T-helper 2 cell treated with Interferon-gamma antibody and Interleukin-4, amounts not matched to agents 5 μg/mL and 100 μg/mL, for 36 hours (primary cell): ENCODE measurements at places on chromosomes 3 and 15.

DNA sequence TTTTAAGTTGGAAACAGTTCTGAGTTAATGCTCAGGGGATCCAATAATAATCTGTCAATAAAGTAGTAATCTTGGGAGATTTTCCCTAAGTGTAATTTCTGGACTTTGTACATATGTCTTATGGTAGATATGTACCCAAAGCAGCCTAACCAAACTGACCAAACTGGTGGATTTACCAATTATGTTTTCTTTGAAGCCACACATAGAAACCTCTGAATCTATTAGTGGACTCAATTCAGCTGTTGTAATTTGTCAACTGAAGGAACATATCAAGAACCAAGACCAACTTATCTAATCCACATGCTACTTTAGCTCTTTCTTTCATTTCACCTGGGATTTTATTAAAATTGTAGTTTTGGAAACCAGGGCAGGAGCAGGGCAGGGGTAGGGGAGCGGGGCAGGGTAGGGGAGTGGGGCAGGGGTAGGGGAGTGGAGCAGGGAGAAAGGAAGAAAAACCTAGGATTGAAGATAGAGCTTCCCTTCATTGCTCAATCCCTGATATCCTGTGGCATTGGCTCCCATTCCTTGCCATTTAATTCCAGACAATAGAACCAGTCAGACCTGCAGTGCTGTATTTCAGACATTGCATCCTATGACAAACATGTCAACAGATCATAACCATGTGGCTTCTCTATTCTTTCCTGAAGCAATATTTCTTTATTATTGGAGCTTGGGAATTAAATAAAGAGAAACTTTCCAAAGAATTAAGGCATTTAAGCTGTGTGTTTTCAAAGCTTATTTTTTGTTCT lies 101.8 kb downstream of the NFKBIZ start:
- DNase-seq: no peak
- H3K4me1 ChIP-seq: peaks cover 6% of the 10 kb centered on the region
- no peaks in the 10 kb centered on the region for H3K36me3 ChIP-seq
- H3K4me3 ChIP-seq: no peak overlapping the region
- H3K27me3 ChIP-seq: peaks cover 13% of the 10 kb centered on the region

DNA sequence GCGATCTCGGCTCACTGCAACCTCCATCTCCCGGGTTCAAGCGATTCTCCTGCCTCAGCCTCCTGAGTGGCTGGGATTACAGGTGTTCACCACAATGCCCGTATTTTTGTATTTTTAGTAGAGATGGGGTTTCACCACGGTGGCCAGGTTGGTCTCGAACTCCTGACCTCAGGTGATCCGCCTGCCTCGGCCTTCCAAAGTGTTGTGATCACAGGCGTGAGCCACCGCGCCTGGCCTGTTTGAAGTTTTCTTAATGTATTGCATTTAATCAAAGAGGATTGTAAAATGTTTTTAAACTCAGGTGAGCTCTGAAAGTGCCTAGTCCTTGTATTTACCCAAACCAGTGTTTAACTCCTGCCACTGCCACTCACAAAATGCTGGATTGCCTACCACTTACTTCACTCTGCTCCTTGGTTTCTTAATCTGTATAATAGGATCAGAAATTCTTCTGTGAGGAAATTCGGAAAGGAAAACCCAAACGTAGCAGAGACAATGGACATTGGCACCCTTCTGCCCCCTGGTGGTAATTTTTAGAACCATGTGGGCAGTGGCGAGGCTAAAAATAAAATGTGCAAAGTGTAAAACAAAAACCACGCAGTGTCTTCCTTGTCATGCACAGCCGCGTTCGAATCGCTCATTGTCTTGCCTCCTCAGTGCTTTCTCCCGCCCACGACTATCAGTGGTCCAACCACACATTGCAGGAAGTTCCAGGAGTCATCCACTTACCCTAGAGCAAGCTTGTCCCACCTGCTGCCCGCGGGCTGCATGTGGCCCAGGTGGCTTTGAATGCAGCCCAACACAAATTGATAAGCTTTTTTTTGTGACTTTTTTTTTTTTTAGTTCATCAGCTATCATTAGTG lies 27.3 kb downstream of the CEP19 start:
- DNase-seq: peak; percentile 75
- peaks cover 11% of the 10 kb centered on the region for H3K36me3 ChIP-seq

- peaks cover 29% of the 10 kb centered on the region for H3K36me3 ChIP-seq
- H3K27me3 ChIP-seq: no peaks in the 10 kb centered on the region
- no peak overlapping the region for H3K27ac ChIP-seq
- DNase-seq: no peak
Measured at GRCh38 chr3:123167686-123168085, 34.1 kb upstream of the SEC22A start.

DNA sequence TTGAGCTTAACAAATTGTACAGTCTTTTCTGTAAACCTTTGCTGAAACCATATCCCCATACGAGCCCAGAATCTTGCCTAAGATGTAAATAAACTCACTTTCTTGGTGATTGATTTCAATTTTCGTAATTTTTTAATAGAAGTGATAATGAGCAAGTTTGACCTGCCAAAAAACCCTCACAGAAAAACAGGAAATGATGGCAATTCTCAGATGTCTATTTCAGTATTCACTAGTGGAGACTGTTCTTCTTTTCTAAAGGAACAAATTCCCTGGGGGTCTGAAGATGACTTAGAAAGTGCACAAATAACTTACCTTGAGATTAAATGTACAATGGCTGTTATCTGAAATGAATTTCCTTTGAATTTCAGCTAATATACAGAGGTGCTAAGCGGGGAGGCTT lies 116.5 kb upstream of the CMC1 start:
- no peak for DNase-seq
- no peaks in the 10 kb centered on the region for H3K4me1 ChIP-seq
- H3K27ac ChIP-seq: no peak overlapping the region
- no peaks in the 10 kb centered on the region for H3K36me3 ChIP-seq

- H3K27me3 ChIP-seq: peaks cover 16% of the 10 kb centered on the region
- H3K4me1 ChIP-seq: no peaks in the 10 kb centered on the region
- H3K27ac ChIP-seq: no peak overlapping the region
- DNase-seq: no peak
Measured at GRCh38 chr15:31574766-31575165, 248.1 kb downstream of the KLF13 start.

DNA sequence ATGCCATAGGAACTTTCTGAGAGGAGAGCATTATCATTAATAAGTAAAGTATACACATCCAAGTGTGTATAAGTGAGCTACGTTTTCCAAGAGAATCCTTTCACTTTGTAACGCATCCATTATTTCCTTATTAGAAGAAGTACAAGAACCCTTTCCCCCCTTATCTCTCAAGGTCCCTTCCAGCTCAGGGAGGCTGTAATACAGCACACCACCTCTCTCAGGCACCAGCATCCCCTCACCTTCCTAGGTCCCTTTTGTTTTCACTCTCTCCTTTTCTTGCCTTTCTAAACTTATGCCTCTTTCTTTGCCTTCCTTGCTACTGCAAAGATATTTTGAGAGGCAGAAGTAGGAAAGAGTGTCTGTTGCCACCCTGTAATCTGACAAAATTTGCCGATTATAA lies 446.0 kb downstream of the GRM7 start:
- no peaks in the 10 kb centered on the region for H3K4me1 ChIP-seq
- no peaks in the 10 kb centered on the region for H3K36me3 ChIP-seq
- H3K27ac ChIP-seq: no peak overlapping the region

DNA sequence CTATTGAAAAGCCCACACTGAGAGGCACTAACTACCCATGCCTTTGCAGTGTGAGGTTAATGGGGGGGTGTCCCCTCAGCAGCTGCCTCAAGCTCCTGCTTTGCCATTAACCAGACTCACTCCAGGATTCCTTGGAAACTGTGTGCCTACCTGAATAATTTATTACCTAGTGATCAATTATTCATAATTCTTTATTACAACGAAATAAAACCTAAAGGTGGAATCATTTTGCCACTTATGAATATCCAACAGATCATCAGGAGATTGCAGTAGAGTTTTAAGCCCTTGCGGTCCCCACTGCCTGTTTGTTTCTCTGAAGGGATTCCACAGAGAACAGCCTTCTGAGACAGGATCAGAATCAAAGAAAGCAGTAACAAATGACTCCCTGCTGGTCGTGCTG lies 23.3 kb downstream of the NEK11 start:
- no peak for DNase-seq
- H3K27me3 ChIP-seq: peaks cover 18% of the 10 kb centered on the region
- H3K36me3 ChIP-seq: peaks cover 1% of the 10 kb centered on the region
- no peak overlapping the region for H3K4me3 ChIP-seq
- H3K27ac ChIP-seq: no peak overlapping the region

DNA sequence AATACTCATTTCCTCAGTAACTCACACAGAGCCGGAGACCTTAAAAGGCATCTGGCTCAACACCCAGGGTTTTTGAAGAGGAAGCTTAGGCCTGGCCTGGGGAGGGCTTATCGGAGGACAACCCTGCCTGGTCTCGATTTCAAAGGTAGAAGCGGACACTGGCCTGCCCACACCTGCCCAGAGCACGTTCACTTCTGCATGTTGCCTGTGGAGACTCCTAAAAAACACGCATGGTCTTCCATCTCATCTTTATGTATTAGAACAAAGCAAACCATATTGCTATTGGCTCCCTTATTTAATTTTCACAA lies 55.5 kb upstream of the FURIN start:
- peak overlapping the region; percentile 95 for H3K27ac ChIP-seq
- peaks cover 73% of the 10 kb centered on the region for H3K36me3 ChIP-seq
- H3K4me3 ChIP-seq: peak overlapping the region; percentile 22
- no peaks in the 10 kb centered on the region for H3K27me3 ChIP-seq
- H3K4me1 ChIP-seq: peaks cover 77% of the 10 kb centered on the region

GRCh38 chr3:133457465-133458067 lies 57.7 kb downstream of the BFSP2 start:
- H3K4me3 ChIP-seq: no peak overlapping the region
- no peaks in the 10 kb centered on the region for H3K36me3 ChIP-seq
- H3K27ac ChIP-seq: no peak overlapping the region
- H3K27me3 ChIP-seq: no peaks in the 10 kb centered on the region
- DNase-seq: no peak

- DNase-seq: no peak
- peaks cover 14% of the 10 kb centered on the region for H3K4me1 ChIP-seq
Measured at GRCh38 chr3:65960087-65960486, 78.6 kb downstream of the MAGI1 start.

DNA sequence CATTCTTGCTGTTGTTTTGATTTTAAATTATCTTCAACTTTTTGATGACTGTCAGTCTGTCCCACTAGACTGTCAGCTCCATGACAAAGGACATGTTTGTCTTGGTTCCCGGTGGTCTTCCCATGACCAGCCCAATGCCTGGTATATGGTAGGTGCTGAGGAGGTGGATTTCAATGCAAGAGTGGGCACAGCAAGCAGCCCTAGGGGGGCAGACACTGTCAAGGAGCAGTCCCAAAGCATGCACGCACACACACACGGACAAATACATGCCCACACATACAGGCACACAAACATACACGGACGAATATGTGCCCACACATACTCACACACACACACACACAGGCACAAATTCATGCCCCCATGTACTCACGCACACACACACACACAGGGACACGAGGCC lies 12.0 kb downstream of the KLF15 start:
- no peaks in the 10 kb centered on the region for H3K27me3 ChIP-seq
- H3K4me1 ChIP-seq: no peaks in the 10 kb centered on the region
- DNase-seq: no peak
- H3K36me3 ChIP-seq: no peaks in the 10 kb centered on the region
- no peak overlapping the region for H3K4me3 ChIP-seq

DNA sequence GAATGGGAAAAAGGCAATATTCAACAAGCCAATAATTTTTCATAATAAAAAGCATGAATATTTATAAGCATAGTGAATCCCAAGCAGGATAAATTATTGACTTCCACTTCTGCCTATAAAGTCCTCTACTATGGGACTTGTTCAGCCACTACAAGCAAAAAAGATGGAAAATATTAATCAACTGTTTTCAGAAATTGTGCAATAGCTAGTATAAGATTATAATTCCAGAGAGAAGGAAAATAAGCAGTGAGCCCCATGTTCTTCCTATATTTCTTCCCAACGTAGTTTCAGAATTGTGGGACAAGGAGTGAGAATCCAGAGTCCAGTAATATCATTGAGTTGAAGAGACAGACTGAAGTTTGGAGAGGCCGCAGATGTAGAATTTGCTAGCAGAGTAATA lies 24.3 kb downstream of the SGO1 start:
- peaks cover 10% of the 10 kb centered on the region for H3K4me1 ChIP-seq
- no peak overlapping the region for H3K4me3 ChIP-seq
- H3K36me3 ChIP-seq: peaks cover 62% of the 10 kb centered on the region
- no peak overlapping the region for H3K27ac ChIP-seq
- DNase-seq: no peak

- H3K36me3 ChIP-seq: peaks cover 68% of the 10 kb centered on the region
- H3K27me3 ChIP-seq: no peaks in the 10 kb centered on the region
- peak overlapping the region; percentile 6 for H3K27ac ChIP-seq
- H3K4me3 ChIP-seq: peak overlapping the region; percentile 75
- H3K4me1 ChIP-seq: peaks cover 74% of the 10 kb centered on the region
- no peak for DNase-seq
Measured at GRCh38 chr3:108131475-108132134, 40.8 kb upstream of the CD47 start.

DNA sequence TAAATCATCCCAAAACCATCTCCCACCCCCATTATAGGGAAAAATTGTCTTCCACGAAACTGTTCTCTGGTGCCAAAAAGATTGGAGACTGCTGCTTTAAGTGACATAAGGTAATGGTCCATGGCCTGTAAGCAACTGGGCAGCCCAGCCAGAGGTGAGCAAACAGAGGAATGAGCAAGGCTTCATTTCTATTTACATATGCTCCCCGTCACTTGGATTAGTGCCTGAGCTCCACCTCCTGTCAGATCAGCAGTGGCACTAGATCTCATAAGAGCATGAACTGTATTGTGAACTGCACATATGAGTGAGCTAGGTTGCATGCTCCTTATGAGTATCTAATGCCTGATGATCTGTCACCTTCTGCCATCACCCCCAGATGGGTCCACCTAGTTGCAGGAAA lies 1159.8 kb upstream of the ALCAM start:
- no peak overlapping the region for H3K27ac ChIP-seq
- no peak for DNase-seq
- no peaks in the 10 kb centered on the region for H3K4me1 ChIP-seq
- H3K27me3 ChIP-seq: no peaks in the 10 kb centered on the region
